ENCODE measurements at places on chromosomes 4 and X. TPM values are rescaled to one million over a fixed set of nuclear protein-coding genes. Genes with fewer than 3 reads are reported as not detected.

SMIM10 gene
- 12.7 TPM for total RNA-seq

GIMD1 gene
- not detected for total RNA-seq

BMPR1B gene
- under 0.01 TPM for total RNA-seq

CAPN6 gene
- 14.1 TPM for total RNA-seq

TLR10 gene
- total RNA-seq = not detected

- no peak overlapping the region for H3K4me3 ChIP-seq
- H3K27ac ChIP-seq = no peak overlapping the region
- no peaks in the 10 kb centered on the region for H3K4me1 ChIP-seq
- no peaks in the 10 kb centered on the region for H3K36me3 ChIP-seq
- DNase-seq = no peak
- no peaks in the 10 kb centered on the region for H3K27me3 ChIP-seq
Measured at GRCh38 chr4:38765382-38765781, 17.4 kb downstream of the TLR10 start.

GRCh38 chrX:150362599-150363481 is at the start of gene MAMLD1:
Gene MAMLD1, plus strand, starts transcription at chrX:150363317. Its CDS starts 82,200 bp downstream, at chrX:150445517.
- H3K4me1 ChIP-seq = no peaks in the 10 kb centered on the region
- no peaks in the 10 kb centered on the region for H3K27me3 ChIP-seq
- H3K36me3 ChIP-seq = no peaks in the 10 kb centered on the region
- DNase-seq = peak; percentile 75
- peak within 1 kb of the TSS; percentile 92 for H3K27ac ChIP-seq
- H3K4me3 ChIP-seq = peak within 1 kb of the TSS; percentile 61

GRCh38 chr4:115275615-115276014 is 162.2 kb upstream of the NDST4 start:
- no peaks in the 10 kb centered on the region for H3K36me3 ChIP-seq
- H3K27ac ChIP-seq = no peak overlapping the region
- H3K27me3 ChIP-seq = no peaks in the 10 kb centered on the region
- H3K4me1 ChIP-seq = no peaks in the 10 kb centered on the region

DNA sequence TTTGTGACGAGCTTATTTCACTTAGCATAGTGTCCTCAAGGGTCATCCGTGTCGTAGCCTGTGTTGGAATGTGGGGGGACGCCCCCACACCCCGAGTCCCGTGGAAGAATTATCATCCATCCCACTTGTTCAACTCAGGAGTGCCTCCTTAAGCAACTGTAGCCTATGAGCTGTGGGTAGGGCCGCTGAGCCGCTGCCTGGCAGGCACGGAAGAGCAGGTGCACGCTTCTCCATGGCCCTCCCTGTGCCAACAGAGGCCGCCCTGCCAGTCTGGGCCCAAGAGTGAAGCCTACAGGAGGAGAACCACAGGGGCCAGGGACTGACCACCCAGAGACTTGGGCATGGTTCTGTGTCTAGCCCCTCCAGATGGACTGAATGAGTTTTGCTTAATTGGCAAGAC is 2.3 kb upstream of the RGS12 start:
- no peaks in the 10 kb centered on the region for H3K27me3 ChIP-seq
- no peak overlapping the region for H3K27ac ChIP-seq
- no peaks in the 10 kb centered on the region for H3K36me3 ChIP-seq
- DNase-seq = no peak
- H3K4me3 ChIP-seq = no peak overlapping the region

GRCh38 chr4:169412046-169412445 is 141.3 kb upstream of the SH3RF1 start:
- H3K4me1 ChIP-seq = no peaks in the 10 kb centered on the region
- DNase-seq = no peak
- H3K36me3 ChIP-seq = no peaks in the 10 kb centered on the region
- H3K27ac ChIP-seq = no peak overlapping the region

- H3K36me3 ChIP-seq = no peaks in the 10 kb centered on the region
- no peaks in the 10 kb centered on the region for H3K4me1 ChIP-seq
- H3K4me3 ChIP-seq = no peak overlapping the region
- no peak overlapping the region for H3K27ac ChIP-seq
- no peak for DNase-seq
Measured at GRCh38 chr4:67899096-67899495, 15.3 kb upstream of the TMPRSS11D start.

- no peak overlapping the region for H3K27ac ChIP-seq
- no peaks in the 10 kb centered on the region for H3K27me3 ChIP-seq
- DNase-seq = no peak
- H3K4me1 ChIP-seq = no peaks in the 10 kb centered on the region
- no peaks in the 10 kb centered on the region for H3K36me3 ChIP-seq
Measured at GRCh38 chrX:119735467-119735866, 22.9 kb upstream of the SOWAHD start.

DNA sequence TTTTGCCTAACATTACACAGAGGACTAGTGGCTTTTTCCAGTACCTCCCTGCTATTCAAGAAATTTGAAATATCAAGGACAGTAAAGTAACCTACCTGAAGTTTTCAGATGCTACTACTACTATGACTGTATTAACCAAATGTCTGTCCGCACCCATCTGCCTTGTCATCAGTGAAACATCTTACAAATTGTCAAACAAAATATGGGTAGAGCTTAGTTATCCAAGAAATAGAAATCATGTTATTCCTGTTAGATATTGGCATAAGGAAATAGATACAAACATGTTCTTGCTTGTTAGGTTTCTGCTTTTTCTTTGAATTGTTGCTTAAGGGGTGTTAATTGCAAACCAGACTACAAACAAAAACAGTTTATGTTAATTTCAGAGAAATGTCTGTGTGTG is 63.9 kb downstream of the PLS3 start:
- H3K4me1 ChIP-seq = no peaks in the 10 kb centered on the region
- H3K36me3 ChIP-seq = no peaks in the 10 kb centered on the region
- peak overlapping the region; percentile 62 for H3K27ac ChIP-seq
- H3K4me3 ChIP-seq = no peak overlapping the region
- H3K27me3 ChIP-seq = no peaks in the 10 kb centered on the region

DNA sequence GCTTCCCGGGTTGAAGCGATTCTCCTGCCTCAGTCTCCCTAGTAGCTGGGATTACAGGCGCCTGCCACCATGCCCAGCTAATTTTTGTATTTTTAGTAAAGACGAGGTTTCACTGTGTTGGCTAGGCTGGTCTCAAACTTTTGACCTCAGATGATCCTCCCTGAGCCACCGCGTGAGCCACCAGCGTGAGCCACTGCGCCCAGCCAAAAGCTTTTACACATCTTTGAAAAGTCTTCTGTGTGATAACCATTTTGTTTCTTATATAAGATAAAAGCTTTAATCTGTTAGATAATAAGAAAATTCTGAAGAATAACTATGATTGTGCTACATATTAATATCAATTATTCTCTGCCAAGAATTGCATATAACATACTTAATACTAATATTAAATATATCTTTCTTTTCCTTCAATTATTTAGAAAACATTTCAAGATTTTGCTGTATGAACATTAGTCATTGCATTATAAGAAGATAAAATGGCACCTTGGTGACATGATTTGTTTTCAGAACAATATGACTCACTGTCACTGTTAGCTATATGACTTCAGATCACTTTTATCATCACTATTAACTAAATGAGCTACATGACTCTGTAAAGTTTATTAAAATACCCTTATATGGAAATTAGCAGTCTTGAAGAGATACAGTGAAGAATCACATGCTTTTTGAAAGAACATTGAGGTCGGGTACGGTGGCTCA is 33.4 kb downstream of the RUFY3 start:
- peaks cover 14% of the 10 kb centered on the region for H3K4me1 ChIP-seq
- DNase-seq = no peak
- no peak overlapping the region for H3K4me3 ChIP-seq

GRCh38 chr4:105194328-105195231 is 47.9 kb downstream of the TET2 start:
- no peak overlapping the region for H3K4me3 ChIP-seq
- H3K36me3 ChIP-seq = no peaks in the 10 kb centered on the region
- H3K4me1 ChIP-seq = peaks cover 6% of the 10 kb centered on the region
- H3K27ac ChIP-seq = no peak overlapping the region
- no peak for DNase-seq

- no peak overlapping the region for H3K4me3 ChIP-seq
- H3K4me1 ChIP-seq = no peaks in the 10 kb centered on the region
- H3K36me3 ChIP-seq = no peaks in the 10 kb centered on the region
- DNase-seq = no peak
- H3K27ac ChIP-seq = no peak overlapping the region
Measured at GRCh38 chr4:106062452-106062875, 167.2 kb downstream of the NPNT start.

- H3K36me3 ChIP-seq = no peaks in the 10 kb centered on the region
- no peaks in the 10 kb centered on the region for H3K4me1 ChIP-seq
- H3K27me3 ChIP-seq = no peaks in the 10 kb centered on the region
- no peak overlapping the region for H3K27ac ChIP-seq
Measured at GRCh38 chr4:127698789-127699200, 31.4 kb upstream of the SLC25A31 start.

DNA sequence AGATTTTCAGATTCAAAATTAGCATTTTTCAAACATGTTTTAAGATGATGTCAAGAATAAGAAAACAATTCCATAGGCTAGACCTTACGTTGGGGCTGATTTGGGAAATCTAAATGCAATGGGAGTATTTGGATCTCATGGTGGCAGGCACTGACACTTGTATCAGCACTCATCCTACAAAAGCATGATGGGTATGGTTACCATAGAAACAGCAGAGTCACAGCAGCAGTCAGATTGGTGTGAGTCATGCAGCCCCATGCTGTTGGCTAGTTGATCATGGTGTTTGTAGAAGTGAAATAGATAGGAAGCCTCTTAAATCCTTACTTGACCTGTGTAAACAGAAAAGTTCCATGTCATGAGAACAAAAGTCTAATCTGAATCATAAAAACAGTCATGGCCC is 1637.3 kb upstream of the PABPC4L start:
- DNase-seq = no peak
- no peak overlapping the region for H3K27ac ChIP-seq
- no peaks in the 10 kb centered on the region for H3K4me1 ChIP-seq
- H3K36me3 ChIP-seq = no peaks in the 10 kb centered on the region
- H3K4me3 ChIP-seq = no peak overlapping the region

DNA sequence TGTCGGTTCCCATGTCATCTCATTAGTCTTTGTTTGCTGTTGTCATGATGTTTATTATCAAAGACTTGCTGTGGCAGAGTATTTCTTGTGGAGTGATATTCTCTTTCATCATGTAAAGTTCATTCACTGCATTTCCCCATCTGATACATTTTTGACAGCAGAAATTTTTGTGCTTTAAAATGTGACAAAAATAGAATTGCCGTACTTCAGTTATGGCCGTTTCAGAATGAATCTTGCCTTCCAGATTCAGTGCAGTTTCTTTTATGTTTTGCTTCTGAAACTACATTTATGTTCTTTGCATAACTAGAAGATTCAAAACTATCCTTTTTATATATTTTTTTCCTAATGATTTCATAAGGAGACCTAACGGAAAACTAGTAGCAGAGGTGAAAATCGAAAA is 10.0 kb downstream of the CSTF2 start:
- H3K36me3 ChIP-seq = no peaks in the 10 kb centered on the region
- H3K27me3 ChIP-seq = no peaks in the 10 kb centered on the region
- H3K27ac ChIP-seq = no peak overlapping the region
- no peaks in the 10 kb centered on the region for H3K4me1 ChIP-seq

DNA sequence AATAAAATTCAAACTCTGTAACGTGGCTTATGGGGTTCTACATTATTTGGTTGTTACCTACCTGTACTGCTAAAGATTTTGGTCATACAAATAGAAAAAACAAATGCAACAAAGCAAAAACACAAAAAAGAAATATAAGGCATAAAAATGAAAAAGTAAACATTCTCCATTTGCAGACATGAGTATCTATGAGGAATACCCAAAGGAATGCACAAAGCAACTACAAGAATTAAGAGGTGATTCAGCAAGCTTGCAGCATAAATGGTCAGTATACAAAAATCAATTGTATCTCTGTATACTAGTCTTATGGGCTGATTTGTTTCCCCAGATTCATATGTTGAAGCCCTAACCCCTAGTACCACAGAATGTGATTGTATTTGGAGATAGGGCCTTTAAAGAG is 3.6 kb upstream of the PDE5A start:
- no peak overlapping the region for H3K27ac ChIP-seq
- no peaks in the 10 kb centered on the region for H3K36me3 ChIP-seq
- DNase-seq = no peak
- H3K4me3 ChIP-seq = no peak overlapping the region
- H3K4me1 ChIP-seq = no peaks in the 10 kb centered on the region

DNA sequence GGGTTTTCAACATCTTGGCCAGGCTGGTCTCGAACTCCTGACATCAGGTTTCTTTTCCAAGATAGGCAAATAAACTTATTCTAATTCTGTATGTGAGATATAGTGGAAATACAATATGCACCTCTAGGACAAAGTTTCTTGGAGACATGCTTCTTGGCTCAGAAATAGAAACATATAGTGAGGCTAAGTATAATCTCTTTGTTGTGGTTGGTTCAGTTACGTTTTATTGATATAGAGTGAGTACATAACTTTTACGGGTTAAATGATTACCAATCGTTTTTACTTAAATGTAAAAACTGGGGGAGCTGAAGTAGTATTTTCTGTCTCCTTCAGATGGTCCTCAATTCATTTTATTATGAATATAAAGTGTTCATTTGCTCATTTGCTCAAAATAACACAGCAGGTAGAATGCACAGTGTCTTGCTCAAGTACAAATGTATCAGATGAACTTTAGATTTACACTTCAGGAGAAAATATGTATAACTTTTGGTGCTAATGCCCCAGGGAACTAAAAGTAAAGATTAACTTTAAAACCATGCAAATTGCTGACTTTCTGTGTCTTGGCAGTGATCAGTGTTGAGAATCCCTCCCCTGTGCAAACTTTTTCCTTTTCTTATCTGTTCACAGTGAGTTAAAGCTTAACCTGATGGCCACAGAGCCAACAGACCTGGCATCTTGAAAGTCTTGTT is 77.6 kb downstream of the AFF1 start:
- peak overlapping the region; percentile 94 for H3K27ac ChIP-seq
- no peak overlapping the region for H3K4me3 ChIP-seq
- no peak for DNase-seq
- no peaks in the 10 kb centered on the region for H3K36me3 ChIP-seq
- no peaks in the 10 kb centered on the region for H3K27me3 ChIP-seq

Measured in uterus (tissue), 4 donors.